ENCODE measurements at places on chromosomes 16 and 17.

- DNase-seq: no peak
Observed at GRCh38 chr17:2022647-2023240, 2.4 kb downstream of the RTN4RL1 start.

GRCh38 chr16:68658341-68658973 lies 13.3 kb downstream of the CDH3 start:
- DNase-seq: peak; percentile 47

DNA sequence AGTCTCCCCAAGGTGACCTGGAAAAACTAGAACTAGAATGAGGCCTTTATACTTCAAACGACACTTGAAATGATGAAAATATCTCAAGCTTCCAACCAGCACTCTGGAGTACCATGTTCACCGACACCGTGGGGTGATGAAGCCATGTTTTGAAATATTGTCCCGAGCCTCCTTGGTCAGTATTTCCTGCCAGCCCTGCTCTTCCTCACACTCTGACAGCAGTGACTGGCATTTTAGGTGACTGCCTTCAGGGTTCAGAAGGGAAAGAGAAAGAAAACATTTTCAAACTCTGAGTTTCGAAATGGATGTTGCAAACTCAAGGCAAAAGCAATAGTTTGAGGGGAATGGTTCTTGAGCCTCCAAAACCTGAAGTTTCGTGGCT lies 39.3 kb upstream of the IRX6 start:
- DNase-seq: no peak

- DNase-seq: peak; percentile 90
Observed at GRCh38 chr16:87806641-87807546, 41.1 kb upstream of the KLHDC4 start.

GRCh38 chr16:13245713-13246377 lies 344.4 kb downstream of the SHISA9 start:
- DNase-seq: no peak

GRCh38 chr17:75273977-75274708 lies 3.1 kb upstream of the MIF4GD start:
- peak; percentile 84 for DNase-seq

GRCh38 chr17:42088736-42089135 lies 9.5 kb downstream of the ZNF385C start:
- no peak for DNase-seq

Measured in RKO (cell line).